ENCODE measurements at places on chromosomes 11 and 22.

DNA sequence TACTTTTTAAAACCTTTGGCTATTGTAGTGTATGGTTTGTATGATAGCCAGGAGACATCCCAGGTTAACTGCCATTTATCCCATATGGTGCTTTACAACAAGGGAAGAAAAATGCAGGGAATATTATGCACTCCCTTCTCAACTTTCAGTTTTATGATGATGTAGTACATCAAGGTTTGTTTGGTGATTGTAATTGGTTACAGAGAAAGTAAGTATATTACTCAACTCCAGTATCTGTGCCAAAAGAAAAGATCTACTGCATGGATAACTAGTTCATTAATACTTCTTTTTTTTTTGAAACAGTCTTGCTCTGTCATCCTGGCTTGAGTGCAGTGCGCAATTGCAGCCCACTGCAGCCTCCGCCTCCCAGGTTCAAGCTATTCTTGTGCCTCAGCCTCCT lies 65.3 kb downstream of the BCL2L13 start:
- DNase-seq = no peak

DNA sequence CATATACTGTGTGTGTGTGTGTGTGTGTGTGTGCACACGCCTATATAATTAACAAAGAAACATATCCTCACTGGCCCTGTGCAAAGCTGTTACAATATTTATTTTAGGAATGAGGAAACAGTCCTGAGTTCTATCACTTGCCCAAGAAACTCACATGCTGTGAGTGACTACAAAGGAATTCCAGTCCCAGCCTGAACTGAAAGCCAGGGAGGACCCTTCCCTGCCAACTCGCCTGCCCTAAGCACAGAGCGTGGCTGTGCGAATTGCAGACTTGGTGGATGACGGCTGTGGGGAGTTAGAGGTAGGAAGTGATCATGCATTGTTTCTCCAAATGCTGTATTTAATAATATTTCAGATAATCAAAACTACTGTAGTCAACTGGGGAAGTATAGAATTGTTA lies 26.4 kb upstream of the CD5 start:
- peak; percentile 7 for DNase-seq

- no peak for DNase-seq
Observed at GRCh38 chr11:108945341-108945740, 280.5 kb downstream of the DDX10 start.

- DNase-seq = no peak
Observed at GRCh38 chr11:124891373-124891861, 6.2 kb downstream of the ROBO4 start.

GRCh38 chr11:35045236-35045820 lies 93.6 kb upstream of the CD44 start:
- DNase-seq = no peak

GRCh38 chr11:68688881-68689280 lies 4.5 kb downstream of the GAL start:
- DNase-seq = no peak

- DNase-seq = no peak
Observed at GRCh38 chr11:6333095-6333494, 12.8 kb upstream of the CAVIN3 start.

GRCh38 chr11:83709434-83709833 lies 423.3 kb upstream of the CCDC90B start:
- DNase-seq = no peak

DNA sequence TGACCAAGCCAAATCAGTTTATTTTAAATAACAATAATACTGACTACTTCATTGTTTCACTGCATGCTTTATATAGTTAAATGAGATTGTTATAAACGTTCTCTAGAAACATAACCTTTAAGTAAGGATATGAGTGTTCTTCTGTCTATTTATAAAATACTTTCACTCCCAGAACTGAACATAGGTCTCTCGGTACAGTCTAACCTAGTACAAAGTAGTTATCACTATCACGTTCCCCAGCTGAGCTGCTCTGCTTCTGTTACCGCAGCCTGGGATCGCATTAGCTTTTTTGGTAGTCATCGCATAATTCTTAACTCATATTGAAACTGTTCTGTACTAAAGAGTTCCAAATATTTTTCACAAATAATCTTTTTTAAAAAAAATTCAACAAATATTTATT lies 143.6 kb downstream of the WNT11 start:
- no peak for DNase-seq

DNA sequence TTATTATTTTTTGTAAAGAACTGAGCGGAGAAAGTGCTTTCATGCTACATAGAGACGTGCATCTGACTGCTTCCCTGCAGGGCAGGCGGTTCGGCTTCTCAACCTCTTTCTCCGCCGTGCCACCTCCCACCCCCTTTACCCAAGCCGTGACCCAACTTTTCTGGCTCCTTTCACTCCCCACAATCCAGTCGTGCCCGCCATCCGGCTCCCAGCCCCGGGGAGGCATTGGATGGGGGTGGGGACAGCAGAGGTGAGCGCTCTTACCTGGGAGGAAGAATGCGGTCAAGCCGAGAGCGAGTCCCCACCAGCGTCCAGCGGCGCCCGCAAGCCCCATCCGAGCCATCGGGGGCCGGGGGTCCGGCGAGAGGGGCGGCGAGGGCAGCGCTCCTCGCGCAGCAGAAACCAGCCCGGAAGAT lies 781 bp downstream of the NECTIN1 start:
- no peak for DNase-seq

GRCh38 chr11:33452836-33453624 lies 195.8 kb downstream of the HIPK3 start:
- peak; percentile 65 for DNase-seq

- no peak for DNase-seq
Observed at GRCh38 chr11:63682066-63683021, 1.0 kb downstream of the RTN3 start.

GRCh38 chr11:36751335-36751781 lies 153.3 kb upstream of the RAG2 start:
- no peak for DNase-seq

DNA sequence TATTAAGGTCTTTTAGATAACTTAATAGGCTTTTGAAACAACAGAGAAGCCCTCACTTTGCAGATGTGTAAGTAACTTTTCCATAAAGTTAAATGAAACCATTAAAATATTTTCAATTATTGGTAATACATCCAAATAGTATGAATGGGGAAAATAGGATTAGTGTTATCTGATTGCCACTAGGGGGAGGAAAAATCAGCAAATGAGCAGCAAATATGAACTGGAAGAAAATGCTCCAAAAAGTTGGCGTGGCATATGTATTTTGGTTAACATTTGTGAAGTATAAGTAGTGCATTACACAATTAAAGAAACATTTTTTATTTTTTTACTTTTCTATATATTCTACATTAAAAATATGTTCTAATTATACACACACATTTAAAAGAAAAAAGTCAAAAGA lies 259.8 kb upstream of the ANO5 start:
- no peak for DNase-seq

DNA sequence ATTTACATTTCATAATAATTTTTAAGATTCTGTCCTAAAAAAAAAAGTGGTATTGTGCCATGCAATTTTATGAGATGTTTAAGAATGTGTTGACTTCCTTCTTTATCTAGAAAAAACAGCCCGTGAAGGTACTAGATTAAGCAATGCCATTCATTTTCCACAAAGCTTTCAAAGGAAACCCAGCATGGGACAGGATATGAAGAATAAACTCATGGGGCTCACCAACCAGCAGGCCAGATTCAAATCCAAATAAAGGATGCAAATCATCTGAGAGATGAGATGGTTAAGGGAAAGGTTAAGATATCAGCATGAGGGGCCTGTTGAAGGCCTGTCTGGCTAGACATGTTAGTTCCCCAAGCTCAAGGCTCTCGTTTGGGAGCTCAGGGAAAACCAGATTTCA lies 199.1 kb downstream of the SWAP70 start:
- no peak for DNase-seq

DNA sequence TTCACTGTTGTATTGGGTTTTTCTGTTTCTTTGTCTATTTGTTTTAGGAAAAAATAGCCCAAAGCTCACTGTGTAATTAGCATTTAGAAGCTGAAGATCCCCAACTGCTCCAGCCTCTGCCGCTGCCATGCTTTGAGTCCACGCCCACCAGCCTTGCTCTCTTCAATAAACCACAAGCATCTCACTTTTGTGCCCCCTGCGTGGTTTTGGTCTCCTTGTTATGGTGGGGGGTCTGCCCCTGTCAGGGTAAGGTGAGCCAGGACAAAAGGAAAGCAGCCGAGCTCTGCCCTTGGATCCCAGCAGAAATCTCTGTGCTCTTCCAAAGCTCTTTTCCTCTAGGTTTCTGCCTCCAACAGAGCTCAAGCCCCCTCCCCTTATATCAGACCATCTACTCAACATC lies 4.2 kb downstream of the SCGB1A1 start:
- DNase-seq = no peak

GRCh38 chr22:33056108-33056507 lies 2.1 kb downstream of the SYN3 start:
- DNase-seq = no peak

DNA sequence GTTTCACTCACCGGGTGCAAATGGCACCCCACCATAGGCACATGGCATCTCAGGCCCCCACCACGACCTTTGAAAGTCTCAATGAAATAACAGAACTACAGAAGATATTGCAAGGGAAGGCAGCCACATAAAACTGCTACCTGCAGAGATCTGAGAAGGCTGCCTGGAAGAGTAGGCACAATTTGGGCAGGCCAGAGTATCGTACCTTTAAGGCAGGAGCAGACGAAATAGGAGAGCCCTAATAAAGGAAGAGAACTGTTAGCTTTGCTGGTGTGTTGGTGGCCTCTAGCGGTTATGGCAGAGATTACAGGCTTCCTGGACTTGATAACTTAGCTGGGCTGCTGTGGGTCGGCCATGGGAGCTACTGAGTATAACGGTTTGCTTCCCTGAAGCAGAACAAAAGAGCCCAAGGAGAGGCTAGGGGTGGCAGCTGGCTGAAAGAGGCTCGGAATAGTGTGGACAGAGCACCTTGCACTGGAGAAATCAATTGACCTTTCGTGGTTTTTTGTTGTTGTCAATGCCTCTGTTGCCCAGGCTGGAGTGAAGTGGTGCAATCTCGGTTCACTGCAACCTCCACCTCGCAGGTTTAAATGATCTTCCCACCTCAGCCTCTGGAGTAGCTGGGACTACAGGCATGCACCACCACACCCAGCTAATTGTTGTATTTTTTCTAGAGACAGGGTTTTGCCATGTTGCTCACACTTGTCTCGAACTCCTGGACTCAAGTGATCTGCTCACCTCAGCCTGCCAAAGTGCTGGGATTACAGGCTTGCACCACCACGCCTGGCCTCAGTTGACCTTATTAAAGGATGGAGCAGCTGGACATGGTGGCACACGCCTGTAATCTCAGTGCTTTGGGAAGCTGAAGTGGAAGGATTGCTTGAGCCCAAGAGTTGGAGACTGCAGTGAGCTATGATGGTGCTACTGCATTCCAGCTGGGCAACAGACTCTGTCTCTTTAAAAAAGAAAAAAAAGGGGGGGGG lies 4.8 kb downstream of the SDF2L1 start:
- DNase-seq = no peak

DNA sequence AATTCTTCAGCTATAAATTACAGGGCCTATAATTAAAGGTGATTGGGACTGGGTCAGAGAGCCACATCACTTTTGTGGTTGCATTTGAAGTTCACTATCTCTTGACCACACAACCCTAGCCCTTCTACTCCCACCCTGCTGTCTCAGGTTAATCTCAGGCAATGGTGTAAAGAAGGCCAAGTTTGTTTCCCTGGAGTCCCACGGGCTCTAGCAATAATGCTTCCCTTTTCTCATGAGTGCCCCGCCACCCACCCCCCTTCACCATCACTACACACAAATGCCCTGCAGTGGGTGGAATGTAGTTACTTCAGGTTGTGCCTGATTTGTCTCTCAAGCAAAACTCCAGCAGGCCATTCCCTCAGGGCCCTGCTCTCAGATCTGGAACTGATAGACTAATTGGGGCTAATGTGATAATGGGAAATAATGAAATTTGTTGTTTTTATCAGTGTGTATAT lies 1.8 kb upstream of the EHF start:
- DNase-seq = no peak

GRCh38 chr11:59216641-59217564 lies 4.2 kb upstream of the MPEG1 start:
- DNase-seq = peak; percentile 13

GRCh38 chr22:48900327-48900597 lies 927.4 kb downstream of the BRD1 start:
- no peak for DNase-seq

DNA sequence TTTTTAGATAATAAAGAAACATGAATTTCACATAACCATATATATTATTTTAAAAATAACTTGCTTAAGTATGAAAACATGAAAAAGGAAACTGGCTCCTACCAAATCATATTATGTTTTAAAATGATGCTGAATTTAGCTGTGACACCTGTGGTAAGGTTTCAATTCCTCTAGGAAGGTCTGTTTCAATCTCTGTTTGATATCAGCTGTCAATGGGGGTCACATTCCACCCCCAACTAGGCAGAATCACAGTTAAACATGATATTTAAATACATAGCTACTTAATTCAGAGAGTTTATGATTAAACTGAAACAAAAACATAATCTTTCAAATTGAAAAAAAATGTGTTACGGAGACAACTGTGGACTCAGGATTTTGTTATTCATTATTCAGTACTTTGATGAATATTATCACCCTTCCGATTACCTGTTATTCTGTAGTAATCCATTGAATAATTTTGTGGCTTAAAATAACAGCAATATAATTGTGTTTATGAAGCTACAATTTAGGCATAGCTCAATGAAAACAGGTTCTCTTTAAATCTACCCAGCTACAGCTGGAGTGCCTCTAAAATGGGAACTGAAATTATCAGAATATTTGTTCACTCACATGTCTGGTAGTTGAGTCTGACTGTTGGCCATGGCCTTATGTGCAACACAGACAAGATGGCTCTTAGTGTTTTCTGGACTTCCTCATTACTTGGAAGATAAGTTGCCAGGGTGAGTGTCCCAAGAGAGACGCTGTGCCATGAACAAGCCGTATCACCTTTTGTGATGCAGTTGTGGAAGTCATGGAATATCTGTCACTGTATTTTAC lies 244.6 kb upstream of the ANO3 start:
- DNase-seq = no peak

- no peak for DNase-seq
Observed at GRCh38 chr11:117232092-117232878, at the start of gene RNF214. TSS of gene RNF214 (plus strand) at chr11:117232671. CDS start at chr11:117234273, 1,602 bp downstream.

GRCh38 chr22:29255064-29255621 lies 12.6 kb downstream of the RHBDD3 start:
- no peak for DNase-seq
